Kidney capillary endothelial cell (primary cell): ENCODE measurements at places on chromosomes 6 and 20.

DNA sequence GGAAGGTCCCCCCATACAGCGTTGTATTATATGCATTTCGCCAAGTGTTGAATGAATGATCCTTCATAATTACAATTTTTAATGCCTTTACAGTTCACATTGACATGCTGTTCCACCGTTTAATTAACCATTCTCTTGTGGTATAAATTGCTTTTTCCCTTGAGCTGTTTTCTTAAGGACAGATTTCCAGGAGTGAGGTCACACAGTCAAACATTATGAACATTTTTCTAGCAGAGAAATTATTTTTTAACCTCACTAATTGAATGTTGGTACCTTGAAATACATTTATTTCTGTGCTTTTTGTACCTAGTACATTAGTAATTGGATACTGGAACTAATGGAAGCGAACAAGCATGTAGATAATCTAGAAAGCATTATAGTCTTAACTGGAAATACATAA lies 76.7 kb upstream of the C20orf144 start:
- DNase-seq = no peak

DNA sequence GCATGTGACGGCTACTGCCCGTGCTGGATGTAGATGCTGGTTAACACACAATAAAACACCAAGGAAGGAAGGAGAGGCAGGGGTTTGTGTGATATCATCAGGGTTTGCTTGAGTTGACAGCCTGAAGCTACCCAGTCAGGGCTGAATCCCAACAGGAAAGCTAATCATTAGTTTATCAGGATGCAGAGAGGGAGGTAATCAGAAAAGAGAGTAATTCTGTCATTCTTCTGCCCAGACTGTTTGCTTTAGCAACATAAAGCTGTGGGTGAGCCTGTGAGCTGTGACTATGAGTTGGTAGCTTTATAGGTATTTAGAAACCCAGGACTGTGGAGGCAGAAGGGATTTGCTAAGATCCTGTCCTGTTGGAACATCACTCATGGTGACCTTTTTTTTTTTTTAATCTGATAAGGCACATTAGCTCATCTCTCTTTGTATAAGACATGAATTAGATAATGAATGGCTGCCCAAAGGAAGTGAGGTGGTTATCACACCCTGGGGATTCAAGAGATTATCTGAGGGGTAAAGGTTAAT lies 79.3 kb downstream of the CAP2 start:
- DNase-seq = no peak

DNA sequence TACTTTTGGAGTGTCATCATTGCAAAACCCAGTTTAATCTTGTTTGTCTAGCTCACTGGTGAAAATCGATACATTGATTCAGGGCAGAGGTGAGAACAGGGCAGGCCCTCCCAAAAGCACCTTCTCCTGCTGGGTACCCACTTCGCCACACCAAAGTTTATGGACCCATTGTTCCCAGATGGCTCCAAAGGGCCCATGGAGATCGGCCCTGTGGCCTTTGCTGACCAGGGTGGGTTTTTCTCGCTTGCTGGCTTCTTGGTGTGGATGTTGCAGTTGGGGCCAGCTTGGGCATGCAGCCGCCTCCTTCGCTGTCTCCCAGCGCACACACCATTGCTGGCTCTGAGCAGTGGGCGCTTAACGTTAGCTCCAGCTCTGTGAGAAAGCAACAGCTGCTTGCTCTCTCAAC lies 178.1 kb upstream of the PDE10A start:
- DNase-seq = no peak

DNA sequence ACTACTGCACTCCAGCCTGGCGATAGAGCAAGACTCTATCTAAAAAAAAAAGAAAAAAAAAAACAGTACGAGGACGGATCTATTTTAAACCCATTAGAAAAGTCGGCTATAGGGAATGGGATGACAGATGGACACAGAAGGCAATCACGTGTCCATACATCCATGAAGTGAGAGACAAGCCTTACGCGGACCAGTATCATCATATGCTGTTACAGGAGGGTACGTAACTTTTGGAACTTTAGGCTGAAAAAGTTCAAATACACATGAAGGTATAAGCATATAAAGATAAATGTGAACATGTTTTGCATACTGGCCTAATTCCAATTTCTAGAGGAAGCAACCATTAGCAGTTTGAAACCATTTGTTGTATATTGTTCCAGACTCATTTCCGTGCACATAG lies 109.8 kb upstream of the EXOC2 start:
- peak; percentile 21 for DNase-seq

DNA sequence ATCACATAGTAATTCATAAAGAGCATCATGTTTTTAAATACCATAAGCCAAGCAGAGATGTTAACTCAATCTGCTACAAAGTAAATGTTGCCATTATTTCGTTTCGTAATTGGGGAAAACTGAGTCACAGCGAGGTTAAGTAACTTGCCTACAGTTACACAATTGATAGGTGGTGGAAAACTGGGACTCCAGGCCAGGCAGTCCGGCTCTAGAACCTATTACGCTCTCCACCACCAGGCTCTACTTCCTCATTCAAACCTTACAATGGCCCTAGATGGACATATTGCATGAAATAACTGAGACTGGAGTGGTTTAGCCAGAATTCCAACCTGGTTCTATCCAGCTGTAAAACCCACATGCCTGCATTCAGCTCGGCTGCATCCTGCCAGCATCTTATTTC lies 58.2 kb downstream of the LINC00237 start:
- DNase-seq = no peak

- DNase-seq = no peak
Measured at GRCh38 chr6:45118754-45119153, 209.4 kb upstream of the RUNX2 start.

GRCh38 chr6:46556053-46556452 lies 64.8 kb upstream of the RCAN2 start:
- DNase-seq = no peak

DNA sequence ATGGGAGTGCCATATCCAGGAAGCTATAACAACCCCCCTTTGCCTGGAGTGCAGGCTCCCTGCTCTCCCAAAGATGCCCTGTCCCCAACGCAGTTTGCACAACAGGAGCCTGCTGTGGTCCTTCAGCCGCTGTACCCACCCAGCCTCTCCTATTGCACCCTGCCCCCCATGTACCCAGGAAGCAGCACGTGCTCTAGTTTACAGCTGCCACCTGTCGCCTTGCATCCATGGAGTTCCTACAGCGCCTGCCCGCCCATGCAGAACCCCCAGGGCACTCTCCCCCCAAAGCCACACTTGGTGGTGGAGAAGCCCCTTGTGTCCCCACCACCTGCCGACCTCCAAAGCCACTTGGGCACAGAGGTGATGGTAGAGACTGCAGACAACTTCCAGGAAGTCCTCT lies 56.7 kb upstream of the TMEM181 start:
- DNase-seq = no peak

DNA sequence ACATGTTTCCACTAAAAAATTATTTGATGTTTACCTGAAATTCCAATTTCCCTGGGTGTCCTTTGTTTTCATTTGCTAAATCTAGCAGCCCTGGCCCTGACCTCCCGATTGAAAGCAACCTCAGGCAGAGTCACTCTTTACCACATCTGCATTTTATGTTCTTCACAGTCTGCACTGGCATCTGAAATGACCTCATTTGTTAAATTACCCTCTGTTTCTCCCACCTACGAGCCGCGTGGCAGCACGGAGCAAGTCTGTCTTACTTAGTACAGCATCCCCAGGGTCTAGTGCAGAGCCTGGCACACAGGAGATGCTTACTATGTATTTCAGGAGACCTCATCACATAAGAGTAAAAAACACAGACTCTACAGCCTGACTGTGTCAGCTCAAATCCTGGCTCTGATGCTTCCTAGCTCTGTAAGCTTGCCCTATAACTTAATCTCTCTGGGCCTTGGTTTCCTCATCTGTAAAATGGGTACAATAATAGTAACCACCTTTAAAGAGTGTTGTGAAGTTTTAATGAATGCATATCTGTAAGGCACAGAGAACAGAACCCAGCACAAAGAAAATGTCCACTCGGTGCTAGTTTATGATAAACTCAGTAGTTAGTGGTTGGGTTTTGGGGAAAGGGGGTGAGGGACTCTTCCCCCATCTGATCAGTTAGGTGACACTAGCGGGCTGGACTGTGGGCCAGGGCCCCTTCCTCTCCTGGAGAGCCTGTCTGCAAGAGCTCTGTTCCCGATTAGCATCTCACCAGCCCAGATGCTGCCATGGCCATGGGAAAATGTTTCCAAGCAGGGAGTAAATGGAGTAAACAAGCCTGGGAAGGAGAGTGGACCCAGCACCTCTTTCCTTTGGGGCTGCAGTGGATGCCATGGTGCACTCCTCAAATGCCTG lies 88.2 kb downstream of the PREX1 start:
- no peak for DNase-seq

- DNase-seq = peak; percentile 45
Measured at GRCh38 chr20:40945754-40946450, 82.7 kb upstream of the TOP1 start.

GRCh38 chr6:157804448-157805327 lies 18.4 kb upstream of the SNX9 start:
- DNase-seq = no peak

GRCh38 chr6:169156108-169156792 lies 97.4 kb downstream of the THBS2 start:
- no peak for DNase-seq

- no peak for DNase-seq
Measured at GRCh38 chr6:30155520-30156261, 5.3 kb downstream of the TRIM10 start.
